Esophagus squamous epithelium (tissue), 5 donors: ENCODE measurements at places on chromosomes 4 and X.

- H3K27me3 ChIP-seq: no peaks in the 10 kb centered on the region
- no peaks in the 10 kb centered on the region for H3K36me3 ChIP-seq
- H3K27ac ChIP-seq: no peak overlapping the region
- H3K4me3 ChIP-seq: no peak overlapping the region
These were observed 91.4 kb downstream of the CPXCR1 start for GRCh38 chrX:88838392-88838791.

DNA sequence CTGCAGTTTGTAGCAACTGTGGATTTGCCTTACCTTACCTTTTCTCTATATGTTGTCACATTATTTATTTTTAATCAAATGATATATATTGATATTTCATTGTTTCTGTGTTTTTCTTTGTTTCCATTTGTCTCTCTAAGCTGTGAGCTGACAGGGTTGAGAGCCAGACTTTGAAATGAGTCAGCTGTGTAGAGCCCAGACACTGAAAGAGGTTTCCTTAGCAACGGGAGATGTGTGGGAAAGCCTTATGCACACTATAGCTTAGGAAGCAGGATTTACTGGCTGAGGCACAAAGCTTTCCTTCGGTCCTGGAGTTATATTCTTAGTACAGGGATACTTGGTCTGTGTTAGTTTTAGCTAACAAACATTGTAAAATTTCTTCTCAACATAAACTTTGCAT lies 192.2 kb downstream of the FGF13 start:
- no peak overlapping the region for H3K27ac ChIP-seq
- no peaks in the 10 kb centered on the region for H3K27me3 ChIP-seq
- DNase-seq: no peak

GRCh38 chr4:94595880-94596483 lies 144.2 kb downstream of the PDLIM5 start:
- H3K36me3 ChIP-seq: no peaks in the 10 kb centered on the region
- H3K4me3 ChIP-seq: no peak overlapping the region
- no peak for DNase-seq

GRCh38 chrX:132836471-132836870 lies 122.0 kb downstream of the HS6ST2 start:
- peaks cover 4% of the 10 kb centered on the region for H3K27me3 ChIP-seq
- no peak for DNase-seq
- H3K36me3 ChIP-seq: no peaks in the 10 kb centered on the region
- no peak overlapping the region for H3K4me3 ChIP-seq
- no peaks in the 10 kb centered on the region for H3K4me1 ChIP-seq

DNA sequence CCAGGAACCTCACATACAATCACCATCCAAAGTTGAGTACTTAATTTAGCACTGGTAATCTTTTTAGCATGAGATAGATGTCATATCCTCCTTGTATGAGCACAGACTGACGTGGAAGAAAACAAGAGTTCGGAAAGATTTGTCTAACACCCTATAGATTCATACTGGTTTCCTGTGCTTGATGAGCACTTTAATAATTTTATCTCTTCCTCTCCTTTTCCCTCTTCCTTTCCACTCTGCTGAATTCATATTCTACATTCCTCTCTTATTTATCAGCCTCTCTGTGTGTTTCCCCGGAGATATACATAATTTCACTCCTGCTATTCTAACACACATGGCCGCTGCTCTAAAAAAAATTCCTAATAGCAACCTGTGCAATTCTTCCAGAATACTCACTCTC lies 273.9 kb downstream of the AFF2 start:
- no peak for DNase-seq
- H3K4me3 ChIP-seq: no peak overlapping the region
- no peaks in the 10 kb centered on the region for H3K4me1 ChIP-seq
- no peaks in the 10 kb centered on the region for H3K27me3 ChIP-seq
- no peaks in the 10 kb centered on the region for H3K36me3 ChIP-seq

DNA sequence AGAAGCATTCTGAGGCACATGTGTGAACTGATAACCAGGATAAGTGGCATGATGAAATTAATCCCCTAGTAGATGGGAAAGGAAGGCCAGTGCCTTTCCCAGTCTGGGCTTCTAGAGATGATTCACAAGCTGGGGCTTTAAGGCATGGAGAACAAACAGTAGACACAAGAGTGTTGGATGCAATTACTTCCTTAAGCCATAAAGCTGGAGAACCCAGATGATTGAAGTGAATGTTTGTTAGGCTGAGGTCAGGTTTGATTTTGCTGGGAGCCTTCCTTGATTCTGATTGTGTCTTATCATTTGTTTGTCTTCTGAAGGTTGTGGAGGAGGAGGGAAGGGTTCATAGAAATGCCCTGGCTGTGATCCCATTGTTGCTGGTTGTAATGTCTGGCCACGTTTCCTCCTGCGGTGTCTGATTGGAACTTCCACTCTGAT lies 125.2 kb downstream of the NHS start:
- no peaks in the 10 kb centered on the region for H3K36me3 ChIP-seq
- DNase-seq: no peak
- no peak overlapping the region for H3K4me3 ChIP-seq
